ENCODE measurements at places on chromosomes 13 and 19.

GRCh38 chr13:111590796-111591195 lies 270.4 kb downstream of the TEX29 start:
- DNase-seq: no peak

DNA sequence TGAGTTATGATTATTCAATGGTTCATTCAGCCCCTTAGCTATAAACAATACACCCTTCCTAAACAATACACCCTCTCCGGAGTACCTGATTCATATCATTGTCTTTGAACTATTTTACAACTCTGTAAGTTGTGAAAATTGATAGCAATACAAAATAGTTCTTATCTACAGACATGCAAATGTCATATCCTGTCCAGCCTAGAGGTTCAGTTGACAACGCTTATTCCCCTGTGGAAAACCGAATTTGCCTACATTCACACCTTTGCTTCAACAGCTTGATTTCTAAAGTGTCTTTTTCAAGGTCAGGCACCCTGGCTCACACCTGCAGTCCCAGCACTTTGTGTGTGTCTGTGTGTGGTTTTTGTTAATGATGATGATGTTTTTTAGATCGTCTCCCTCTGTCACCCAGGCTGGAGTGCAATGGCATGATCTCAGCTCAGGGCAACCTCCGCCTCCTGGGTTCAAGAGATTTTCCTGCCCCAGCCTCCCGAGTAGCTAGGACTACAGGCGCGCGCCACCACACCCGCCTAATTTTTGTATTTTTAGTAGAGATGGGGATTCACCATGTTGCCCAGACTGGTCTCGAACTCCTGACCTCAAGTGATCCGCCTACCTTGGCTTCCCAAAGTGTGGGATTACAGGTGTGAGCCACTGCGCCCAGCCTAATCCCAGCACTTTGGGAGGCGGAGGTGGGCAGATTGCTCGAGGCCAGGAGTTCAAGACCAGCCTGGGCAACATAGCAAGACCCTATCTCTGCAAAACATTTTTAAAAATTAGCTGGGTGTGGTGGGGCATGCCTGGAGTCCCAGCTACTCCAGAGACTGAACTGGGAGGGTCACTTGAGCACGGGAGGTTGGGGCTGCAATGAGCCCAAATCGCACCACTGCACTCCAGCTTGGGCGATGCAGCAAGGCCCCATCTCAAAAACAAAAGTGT lies 9.6 kb downstream of the C19orf53 start:
- DNase-seq: no peak

GRCh38 chr19:2455851-2456570 lies 748 bp downstream of the LMNB2 start:
- peak; percentile 3 for DNase-seq

GRCh38 chr19:7417671-7418324 lies 69.1 kb downstream of the ARHGEF18 start:
- DNase-seq: no peak

GRCh38 chr19:42563352-42564210 lies 31.1 kb downstream of the CEACAM8 start:
- peak; percentile 49 for DNase-seq

- DNase-seq: no peak
These were observed 12.8 kb downstream of the N4BP2L2 start for GRCh38 chr13:32525766-32526165.

DNA sequence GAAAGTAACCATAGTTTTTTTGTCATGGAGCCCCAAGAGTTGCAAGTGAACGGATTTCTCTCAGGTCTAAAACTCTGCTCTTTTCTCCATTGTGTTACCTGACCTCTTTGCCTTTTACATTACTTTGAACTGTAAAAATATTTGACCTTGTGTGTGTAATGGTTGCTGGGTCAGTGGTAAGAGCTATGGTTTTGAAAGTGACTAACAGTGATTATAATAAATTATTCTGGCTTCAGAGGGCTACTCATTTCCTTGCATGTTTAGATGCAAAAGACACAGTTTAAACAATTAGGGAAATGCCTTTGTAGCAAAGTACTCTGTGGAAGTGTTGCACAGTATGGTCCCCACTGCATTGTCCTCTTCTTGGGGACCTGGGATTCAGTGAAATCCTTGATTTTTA lies 29.3 kb upstream of the PSG8 start:
- DNase-seq: no peak

DNA sequence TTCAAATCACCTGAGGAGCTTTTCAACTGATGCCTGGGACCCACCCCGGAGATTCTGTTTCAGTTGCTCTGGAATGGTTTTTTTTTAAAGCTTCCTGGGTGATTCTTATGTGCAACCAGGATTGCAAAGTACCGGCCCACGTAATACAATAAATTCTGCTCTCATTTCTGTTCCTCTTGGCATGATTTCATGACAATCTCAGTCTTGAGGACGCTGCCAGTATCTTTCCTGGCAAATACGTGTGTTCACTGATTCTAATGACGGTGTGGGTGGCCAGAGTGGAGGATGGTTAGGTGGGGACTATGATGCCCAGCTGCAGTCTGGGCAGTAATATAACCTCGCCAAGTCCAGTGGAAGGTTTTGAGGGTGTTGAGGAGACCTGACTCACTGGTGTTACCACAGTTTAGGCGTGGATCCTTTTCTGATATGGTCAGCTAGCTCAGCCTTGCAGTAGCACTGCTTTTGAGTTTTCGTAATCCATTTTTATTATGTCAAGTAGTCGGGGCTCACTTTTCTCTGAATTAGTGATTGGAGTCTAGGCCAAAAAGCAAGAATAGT lies 49.4 kb downstream of the FAM124A start:
- DNase-seq: no peak

DNA sequence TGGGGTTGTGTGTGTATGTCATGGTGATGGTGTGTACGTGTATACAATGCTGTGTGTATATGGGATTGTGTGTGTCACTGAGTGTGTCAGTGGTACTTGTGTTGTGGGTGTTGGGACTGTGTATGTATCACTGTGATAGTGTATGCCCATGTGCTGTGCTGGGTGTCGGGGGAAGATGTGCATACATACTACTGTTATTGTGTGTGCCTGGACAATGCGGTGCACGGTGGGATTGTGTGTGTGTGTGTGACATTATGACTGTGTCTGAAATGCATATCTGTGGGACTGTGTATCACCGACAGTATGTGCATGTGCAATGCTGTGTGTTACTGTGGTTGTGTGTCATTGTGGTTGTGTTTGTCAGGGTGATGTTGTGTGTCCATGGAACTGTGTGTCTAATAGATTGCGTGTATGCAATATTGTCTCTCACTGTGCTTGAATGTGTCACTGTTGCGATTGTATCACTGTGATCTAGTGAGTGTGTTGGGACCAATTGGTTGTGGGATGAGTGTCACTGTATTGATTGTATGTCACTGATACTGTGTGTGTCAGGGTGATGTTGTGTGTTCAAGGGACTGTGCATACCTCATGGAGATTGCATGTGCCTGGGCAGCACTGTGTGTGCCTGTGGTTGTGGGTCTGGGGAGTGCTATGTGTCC lies 11.0 kb upstream of the BBC3 start:
- no peak for DNase-seq

DNA sequence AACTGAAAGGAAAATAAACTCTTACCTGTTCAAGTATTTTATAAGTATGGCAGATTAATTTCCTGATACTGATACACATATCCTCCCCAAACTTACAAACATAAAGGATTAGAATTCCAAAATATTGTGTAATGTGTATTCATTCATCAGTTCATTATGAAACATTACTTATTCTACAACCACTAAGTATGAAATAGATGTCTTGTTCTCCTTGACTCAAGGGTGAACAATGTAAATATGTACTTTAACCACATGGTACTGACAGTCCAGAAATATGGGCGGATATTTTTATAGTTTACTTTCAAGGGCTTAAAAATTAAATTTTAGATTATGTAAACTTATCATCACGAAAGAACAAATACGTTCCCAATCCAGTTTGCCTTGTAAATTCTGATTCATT lies 334.0 kb downstream of the LIG4 start:
- DNase-seq: no peak

DNA sequence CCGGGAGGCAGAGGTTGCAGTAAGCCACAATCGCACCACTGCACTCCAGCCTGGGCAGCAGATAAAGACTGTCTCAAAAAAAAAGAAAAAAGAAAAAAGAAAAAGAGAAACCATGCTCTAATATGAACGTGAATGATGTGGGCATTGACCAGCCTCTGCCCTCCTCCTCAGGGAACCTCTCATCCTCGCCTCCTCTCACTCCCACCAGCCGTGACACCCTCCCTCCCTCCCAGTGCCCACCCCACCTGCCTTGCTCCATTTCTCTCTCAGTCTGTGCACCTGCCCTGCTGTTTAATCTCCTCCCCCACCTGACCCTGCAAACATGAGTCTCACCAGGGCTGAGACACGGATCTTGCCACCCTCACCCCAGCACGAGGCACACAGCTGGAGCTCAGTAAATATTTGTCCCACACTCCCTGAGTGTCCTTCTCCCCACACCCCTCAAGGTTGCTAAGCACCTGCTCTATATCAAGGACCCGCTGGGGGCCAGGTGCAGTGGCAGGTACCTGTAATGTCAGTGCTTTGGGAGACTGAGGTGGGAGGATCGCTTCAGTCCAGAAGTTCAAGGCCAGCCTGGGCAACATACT lies 7.5 kb upstream of the BCAT2 start:
- DNase-seq: peak; percentile 72

GRCh38 chr19:21856773-21857514 lies 21.0 kb upstream of the ZNF43 start:
- no peak for DNase-seq

DNA sequence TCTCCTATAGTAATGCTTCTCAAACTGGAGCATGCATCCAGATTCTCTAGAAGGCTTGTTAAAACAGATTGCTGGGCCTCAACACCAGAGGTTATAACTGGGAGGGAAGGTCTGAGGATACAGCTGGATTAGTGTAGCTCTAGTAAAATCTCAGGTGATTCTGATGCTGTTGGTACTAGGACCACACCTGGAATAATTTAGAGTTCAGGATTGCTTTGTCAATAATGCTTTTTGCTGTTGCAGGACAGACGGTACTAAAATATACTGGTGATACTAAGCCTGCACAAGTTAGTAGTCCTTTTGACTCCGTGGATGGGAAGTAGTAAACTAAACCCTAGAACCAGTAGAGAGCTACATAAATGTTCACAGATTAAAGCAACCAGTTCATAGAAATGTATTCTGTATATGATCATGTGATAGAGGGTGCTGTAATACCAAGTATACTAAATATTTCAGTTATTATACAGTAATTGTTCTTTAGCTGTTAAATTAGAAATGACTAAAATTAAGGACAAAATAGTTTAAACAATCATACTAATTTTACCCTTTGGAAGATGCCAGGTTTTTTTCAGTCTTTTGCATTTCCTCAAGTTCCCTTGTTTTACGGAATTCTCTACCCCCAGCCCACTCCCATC lies 258.2 kb upstream of the STARD13 start:
- peak; percentile 64 for DNase-seq

DNA sequence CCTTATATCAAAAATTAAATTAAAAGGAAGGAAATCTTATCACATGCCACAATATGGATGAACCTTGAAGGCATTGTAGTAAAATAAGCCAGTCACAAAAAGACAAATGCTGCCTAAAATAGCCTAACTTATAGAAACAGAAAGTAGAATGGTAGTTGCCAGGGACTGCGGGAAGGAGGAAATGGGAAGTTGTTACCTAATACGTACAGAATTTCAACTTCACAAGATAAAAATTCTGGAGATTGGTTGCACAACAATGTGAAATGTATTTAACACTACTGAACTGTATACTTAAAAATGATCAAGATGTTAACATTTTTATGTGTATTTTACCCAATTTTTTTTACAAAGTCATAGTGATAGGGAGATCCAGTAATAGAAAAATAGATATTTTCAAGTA lies 10.2 kb upstream of the N4BP2L2 start:
- no peak for DNase-seq

DNA sequence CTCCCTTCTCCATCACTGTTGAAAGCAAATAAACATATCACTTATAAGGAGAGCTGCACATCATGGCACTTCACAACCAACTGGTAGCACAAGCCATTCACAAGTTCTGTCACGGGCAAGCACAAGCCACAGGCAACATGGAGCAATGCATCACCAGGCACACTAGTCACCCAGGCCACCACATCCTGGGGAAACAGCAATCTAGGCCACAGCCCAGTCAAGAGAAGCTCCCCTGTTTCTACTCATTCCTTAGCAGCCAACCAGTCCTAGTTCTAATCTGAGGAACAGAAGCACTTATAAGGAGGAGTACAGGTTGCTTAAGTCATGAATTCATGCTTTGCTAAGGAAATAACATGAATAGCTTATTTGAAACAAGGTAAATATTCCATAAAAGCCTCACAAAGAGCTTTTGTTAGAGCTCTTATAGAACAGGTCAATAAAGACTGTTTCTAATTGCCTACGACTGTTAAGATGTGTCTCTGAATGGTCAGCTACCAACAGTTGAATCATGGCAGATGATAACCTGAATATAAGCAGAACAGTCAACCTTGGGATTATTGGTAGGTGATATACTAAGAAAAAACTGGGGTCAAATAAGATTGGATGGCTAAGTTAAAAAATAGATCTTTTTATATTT lies 169.0 kb downstream of the TBC1D4 start:
- DNase-seq: no peak

DNA sequence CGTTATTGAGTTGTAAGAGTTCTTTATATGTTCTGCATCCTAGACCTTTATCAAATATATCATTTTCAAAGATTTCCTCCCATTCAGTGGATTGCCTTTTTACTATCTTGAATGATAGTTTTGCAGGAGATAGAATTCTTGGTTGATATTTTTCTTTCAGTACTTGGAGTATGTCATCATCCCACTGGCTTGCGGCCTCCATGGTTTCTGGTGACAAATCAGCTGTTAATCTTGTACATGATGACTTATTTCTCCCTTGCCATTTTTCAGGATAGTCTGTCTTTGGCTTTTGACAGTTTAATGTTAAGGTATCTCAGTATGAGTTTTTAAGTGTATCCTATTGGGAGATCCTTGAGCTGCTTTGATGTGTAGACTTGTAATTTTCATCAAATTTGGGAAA lies 8.5 kb downstream of the ZNF557 start:
- no peak for DNase-seq

DNA sequence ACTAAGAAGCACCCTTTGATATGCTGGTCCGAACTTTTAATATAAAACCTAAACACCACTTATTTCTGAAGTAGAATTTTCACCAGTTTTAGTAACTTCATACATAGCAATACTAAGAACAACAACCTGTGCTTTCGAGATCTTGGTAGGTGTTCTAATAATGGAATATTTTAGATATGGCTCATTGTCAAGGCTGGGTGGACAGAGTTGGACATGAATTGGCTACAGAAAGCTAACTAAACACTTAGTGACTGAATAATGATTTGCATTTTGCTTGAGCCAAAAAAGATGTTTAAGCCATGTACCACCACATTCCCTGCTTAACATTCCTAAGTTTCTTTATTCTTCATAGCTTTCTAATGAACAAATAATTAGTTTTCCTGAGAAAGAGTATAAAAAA lies 344.3 kb upstream of the SGCG start:
- DNase-seq: no peak

- no peak for DNase-seq
These were observed 507 bp downstream of the COL4A1 start for GRCh38 chr13:110306340-110306959.

- no peak for DNase-seq
These were observed 182.6 kb upstream of the IRS2 start for GRCh38 chr13:109968876-109969577.

All from NCI-H1092 treated with DMSO at 0.1 percent for 48 hours (cell line).